ENCODE measurements at places on chromosomes 11 and 22. TPM values are rescaled to one million over a fixed set of nuclear protein-coding genes. Genes with fewer than 3 reads are reported as not detected.

NXPE4 gene
- not detected for total RNA-seq

PEX16 gene
- total RNA-seq, result 37.3 TPM

GRCh38 chr11:86294026-86294425 lies 8.0 kb upstream of the HIKESHI start:
- no peak for DNase-seq

DNA sequence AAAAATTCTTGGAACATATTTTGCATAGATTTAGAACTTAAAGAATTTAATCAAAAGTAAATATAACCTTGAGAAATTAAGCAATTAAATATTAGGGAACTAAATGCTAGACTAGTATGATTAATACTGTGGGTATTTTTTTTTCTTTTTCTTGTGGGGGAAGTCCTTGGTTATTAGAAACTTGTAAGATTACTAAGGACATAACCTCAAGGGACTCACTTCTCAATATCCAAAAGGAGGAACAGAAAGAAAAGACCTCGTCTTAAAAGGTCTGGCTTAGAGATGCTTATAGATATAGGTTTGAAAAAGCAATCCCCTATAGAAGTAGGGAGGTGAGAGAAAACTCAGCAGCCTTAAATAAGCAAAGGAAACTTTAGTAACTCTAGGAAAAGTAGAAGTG lies 368.5 kb downstream of the INSC start:
- no peak for DNase-seq

DNA sequence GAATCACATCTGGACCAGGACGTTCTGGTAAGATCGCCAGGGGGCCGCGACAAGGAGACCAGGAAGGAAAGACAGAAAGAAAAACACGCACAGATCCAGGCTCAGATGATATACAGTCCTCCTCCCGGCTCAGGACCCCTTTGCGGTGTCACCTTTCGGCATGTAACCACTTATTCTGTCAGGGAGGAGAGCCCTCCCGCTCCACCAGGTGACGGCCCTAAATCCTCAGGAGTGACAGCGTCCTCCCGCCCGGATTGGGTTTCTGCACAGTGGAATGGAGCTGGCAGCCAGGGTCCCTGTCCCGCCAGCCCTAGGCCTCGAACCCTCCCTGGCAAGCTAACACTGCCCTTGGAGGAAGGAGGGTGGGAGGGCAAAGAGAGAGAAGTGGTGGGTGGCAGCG lies 24.3 kb upstream of the KCNQ1OT1 start:
- no peak for DNase-seq

- DNase-seq, result no peak
Observed at GRCh38 chr11:125250318-125251213, 86.0 kb downstream of the PKNOX2 start.

DNA sequence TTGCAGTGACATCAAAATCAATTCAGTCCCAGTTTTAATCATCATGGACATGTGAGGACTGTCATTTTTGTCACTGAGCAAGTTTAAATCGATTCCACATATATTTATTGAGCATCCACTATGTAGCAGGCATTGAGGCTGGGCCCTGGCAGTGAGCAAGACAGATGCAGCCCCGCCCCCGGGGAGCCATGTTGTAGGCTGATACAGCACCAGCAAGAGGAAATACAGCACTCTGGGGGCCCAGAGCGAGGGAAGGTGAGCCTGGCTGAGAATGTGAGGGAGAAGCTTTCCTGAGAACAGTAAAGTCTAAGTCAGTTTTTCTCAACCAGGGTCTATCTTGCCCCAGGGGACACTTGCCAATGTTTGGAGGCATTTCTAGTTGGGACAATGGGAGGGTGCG lies 108.6 kb upstream of the ASPHD2 start:
- no peak for DNase-seq

Data from HT1080 (cell line).